ENCODE measurements at places on chromosomes 5 and 9. TPM values are rescaled to one million over a fixed set of nuclear protein-coding genes. Genes with fewer than 3 reads are reported as not detected.

DNA sequence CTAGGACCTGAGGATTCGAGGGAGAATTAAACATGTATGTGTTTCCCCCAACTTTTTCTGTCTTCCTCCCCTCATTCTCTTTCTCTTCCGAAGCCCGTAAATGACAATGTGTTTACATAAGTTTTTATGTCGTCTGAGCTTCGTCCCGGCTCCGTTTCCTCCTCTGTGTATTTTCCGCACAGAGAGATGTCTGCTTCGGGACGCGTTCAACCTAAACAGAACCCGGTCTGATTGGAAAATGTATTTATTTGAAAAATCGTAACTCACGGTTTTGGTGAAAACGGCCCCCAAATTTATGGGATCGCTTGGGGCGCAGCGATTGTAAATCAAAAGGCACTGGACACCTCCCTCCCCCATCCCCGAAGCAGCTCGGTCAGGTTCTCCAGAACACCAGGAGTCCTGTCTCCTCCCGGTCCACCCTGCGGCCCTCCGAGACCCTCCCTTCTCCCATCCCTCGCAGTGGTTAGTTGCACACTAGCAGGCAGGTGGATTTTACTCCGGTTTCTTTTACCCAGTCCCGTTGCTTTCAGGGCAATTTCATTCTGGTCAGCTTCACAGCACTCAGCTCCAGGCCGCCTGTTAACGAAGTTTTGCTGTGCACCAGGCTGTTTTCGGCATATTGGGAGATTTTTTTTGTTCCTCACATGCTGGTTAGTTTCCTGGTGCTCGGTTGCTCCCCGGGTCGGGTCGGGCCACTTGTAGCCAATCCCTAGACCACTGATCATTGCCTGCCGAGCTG lies 5.8 kb upstream of the HAND1 start:
- H3K27me3 ChIP-seq: peaks cover 89% of the 10 kb centered on the region
- no peaks in the 10 kb centered on the region for H3K36me3 ChIP-seq
- no peak for DNase-seq
- H3K27ac ChIP-seq: no peak overlapping the region
- H3K4me3 ChIP-seq: no peak overlapping the region

GRCh38 chr9:137479892-137480685 lies 21.0 kb upstream of the NSMF start:
- no peak for DNase-seq
- H3K4me3 ChIP-seq: no peak overlapping the region
- no peaks in the 10 kb centered on the region for H3K36me3 ChIP-seq
- H3K27ac ChIP-seq: no peak overlapping the region

GRCh38 chr9:86601697-86602096 lies 247.5 kb upstream of the TUT7 start:
- peaks cover 18% of the 10 kb centered on the region for H3K4me1 ChIP-seq
- no peak overlapping the region for H3K4me3 ChIP-seq
- H3K27ac ChIP-seq: peak overlapping the region; percentile 34
- DNase-seq: no peak
- H3K36me3 ChIP-seq: no peaks in the 10 kb centered on the region

- H3K4me1 ChIP-seq: peaks cover 35% of the 10 kb centered on the region
- no peak overlapping the region for H3K4me3 ChIP-seq
- no peaks in the 10 kb centered on the region for H3K36me3 ChIP-seq
- H3K27ac ChIP-seq: peak overlapping the region; percentile 90
- no peak for DNase-seq
Measured at GRCh38 chr9:128073253-128073886, 5.3 kb downstream of the SLC25A25 start.

GRCh38 chr5:96478983-96479382 lies 45.9 kb upstream of the PCSK1 start:
- no peak overlapping the region for H3K27ac ChIP-seq
- no peaks in the 10 kb centered on the region for H3K4me1 ChIP-seq
- H3K4me3 ChIP-seq: no peak overlapping the region
- DNase-seq: no peak

DNA sequence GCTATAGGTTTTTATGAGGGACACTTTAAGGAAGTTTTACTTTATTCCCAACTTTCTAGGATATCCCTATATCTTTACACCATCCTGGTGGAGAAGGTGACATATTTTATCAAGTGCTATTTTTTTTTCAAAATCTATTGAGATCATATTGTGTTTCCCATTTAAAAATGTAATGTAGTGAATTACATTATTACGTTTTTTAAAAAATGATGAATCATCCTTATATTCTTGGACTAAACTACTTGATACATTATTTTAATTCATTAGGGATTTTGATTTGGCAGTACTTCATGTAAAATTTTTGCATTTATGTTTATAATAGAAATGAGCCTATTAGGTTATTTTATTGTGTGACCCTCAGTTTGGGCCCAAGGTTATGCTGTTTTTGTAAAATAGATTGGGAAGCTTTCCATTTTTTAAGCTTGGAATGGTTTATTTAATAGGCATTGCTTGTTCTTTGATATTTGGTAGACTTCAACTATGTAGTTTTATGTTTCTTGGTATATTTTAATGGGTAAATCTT lies 4.1 kb downstream of the TMEM38B start:
- no peaks in the 10 kb centered on the region for H3K36me3 ChIP-seq
- peaks cover 13% of the 10 kb centered on the region for H3K27me3 ChIP-seq
- DNase-seq: no peak
- no peak overlapping the region for H3K27ac ChIP-seq
- peaks cover 13% of the 10 kb centered on the region for H3K4me1 ChIP-seq

GRCh38 chr5:150609843-150610584 lies 30.4 kb upstream of the SYNPO start:
- no peaks in the 10 kb centered on the region for H3K27me3 ChIP-seq
- DNase-seq: no peak
- no peaks in the 10 kb centered on the region for H3K36me3 ChIP-seq
- H3K4me1 ChIP-seq: peaks cover 34% of the 10 kb centered on the region
- no peak overlapping the region for H3K4me3 ChIP-seq

DNA sequence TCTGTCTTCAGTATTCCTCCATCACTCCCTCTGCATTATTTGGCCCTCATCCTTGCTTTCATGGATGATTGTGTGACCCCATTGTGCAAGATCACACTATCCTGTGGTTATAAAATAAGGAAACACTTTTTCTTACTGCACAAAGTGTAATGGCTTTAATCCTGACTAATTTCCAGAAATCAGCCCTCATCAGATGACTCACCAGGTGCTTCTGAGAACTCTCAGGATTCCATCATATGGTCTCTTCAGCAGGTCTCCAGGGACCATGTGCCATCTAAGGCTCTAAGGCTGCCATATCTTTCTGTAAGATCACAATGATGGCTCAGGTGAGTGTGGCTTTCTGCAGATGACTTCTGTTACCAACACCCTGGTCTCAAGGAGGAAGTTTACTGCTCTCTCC lies 27.3 kb upstream of the FER start:
- no peak for DNase-seq
- no peaks in the 10 kb centered on the region for H3K36me3 ChIP-seq
- no peaks in the 10 kb centered on the region for H3K27me3 ChIP-seq
- no peak overlapping the region for H3K27ac ChIP-seq

- H3K36me3 ChIP-seq: no peaks in the 10 kb centered on the region
- H3K27me3 ChIP-seq: no peaks in the 10 kb centered on the region
- H3K4me1 ChIP-seq: no peaks in the 10 kb centered on the region
- DNase-seq: no peak
Measured at GRCh38 chr9:19649336-19650041, 139.3 kb downstream of the SLC24A2 start.

GRCh38 chr9:132536124-132536523 lies 46.3 kb upstream of the BARHL1 start:
- no peak for DNase-seq
- H3K4me3 ChIP-seq: no peak overlapping the region
- no peaks in the 10 kb centered on the region for H3K4me1 ChIP-seq
- H3K27me3 ChIP-seq: no peaks in the 10 kb centered on the region
- no peak overlapping the region for H3K27ac ChIP-seq
- H3K36me3 ChIP-seq: no peaks in the 10 kb centered on the region

- no peak for DNase-seq
- H3K27me3 ChIP-seq: no peaks in the 10 kb centered on the region
- H3K36me3 ChIP-seq: no peaks in the 10 kb centered on the region
- no peak overlapping the region for H3K27ac ChIP-seq
- no peak overlapping the region for H3K4me3 ChIP-seq
Measured at GRCh38 chr5:107529618-107530017, 141.1 kb downstream of the EFNA5 start.

- H3K4me3 ChIP-seq: no peak overlapping the region
- H3K27me3 ChIP-seq: no peaks in the 10 kb centered on the region
- peaks cover 6% of the 10 kb centered on the region for H3K36me3 ChIP-seq
- no peak for DNase-seq
- no peak overlapping the region for H3K27ac ChIP-seq
Measured at GRCh38 chr9:134420974-134421432, 94.7 kb downstream of the RXRA start.

DNA sequence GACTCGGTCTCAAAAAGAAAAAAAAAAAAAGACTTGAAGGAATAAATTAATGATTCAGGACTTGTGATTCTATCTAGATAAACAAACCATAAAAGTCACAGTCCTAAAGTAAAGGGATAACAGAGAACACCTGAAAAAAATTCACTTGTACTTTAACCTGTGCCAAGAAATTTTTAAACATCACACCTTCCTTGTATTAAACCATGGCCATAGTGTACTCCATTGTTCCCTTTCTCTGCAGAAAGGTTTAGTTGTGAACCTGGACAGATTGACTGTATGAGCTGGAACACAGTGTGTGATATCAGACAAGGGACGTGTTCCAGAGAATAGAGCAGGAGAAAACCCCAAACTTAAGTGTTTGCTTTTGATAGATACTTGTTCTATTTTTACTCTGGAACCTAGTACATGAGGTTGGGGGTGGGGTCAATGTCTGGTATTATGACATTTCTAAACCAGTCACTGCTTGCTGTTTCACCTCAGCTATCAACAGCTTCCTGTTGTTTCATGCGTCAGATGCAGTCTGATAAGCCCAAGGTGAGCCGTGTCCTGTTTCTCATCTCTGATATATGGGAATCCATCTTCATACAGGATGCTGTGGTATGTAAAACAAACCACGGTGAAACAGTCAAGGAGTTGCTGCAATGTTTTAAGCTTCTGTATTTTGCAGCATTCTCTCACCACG lies 62.5 kb upstream of the ITGA1 start:
- no peaks in the 10 kb centered on the region for H3K36me3 ChIP-seq
- no peaks in the 10 kb centered on the region for H3K27me3 ChIP-seq
- no peak for DNase-seq

DNA sequence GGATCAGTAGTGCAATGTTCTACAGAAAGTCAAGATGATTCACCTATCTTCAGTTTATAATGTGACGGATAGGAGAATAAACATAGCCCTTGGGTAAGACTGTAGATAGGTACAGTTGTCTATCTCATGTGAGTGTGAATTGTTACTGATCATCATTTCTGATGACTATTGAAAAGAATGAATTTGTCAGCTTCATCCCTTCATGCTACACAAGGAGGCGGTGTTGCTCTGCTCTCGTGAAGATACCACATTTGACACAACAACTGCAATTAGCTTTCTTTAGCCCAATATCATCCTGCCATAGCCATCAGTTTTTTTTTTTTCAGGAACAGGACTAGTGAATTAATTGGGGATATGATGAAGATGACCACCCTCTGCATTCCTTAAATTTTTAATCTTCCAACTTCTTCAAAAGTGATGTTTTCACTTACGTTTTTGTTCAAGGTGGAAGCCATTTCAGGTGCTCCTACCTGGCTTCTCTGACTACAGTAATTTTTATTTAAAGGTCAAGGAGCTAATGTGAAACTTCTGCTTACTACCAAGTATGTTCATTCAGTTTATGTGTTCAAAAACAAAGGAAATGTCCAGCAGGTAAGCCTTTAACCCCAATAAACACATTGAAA lies 152.9 kb upstream of the MOCS2 start:
- no peaks in the 10 kb centered on the region for H3K36me3 ChIP-seq
- H3K4me1 ChIP-seq: no peaks in the 10 kb centered on the region
- H3K4me3 ChIP-seq: no peak overlapping the region
- DNase-seq: peak; percentile 16

DNA sequence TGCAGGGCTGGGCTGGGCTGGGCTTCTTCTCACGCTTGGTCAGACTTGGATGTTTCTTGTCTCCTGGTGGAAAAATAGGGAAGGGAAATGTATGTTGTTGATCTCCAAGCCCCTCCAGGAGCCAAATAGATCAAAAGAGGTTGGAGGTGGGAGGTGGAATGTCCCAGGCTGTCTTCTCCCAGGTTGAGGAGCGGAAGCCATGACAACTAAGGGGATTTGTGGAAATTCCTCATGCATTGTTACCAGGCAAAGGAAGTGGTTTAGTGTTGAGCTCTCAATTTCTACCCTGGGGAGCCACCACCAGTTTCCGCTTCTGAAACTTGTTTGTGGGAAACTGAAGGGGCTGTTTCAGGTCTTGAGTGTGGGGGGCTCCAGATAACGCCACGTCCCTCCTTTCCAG lies 79.0 kb downstream of the SPRY4 start:
- no peaks in the 10 kb centered on the region for H3K36me3 ChIP-seq
- no peak overlapping the region for H3K4me3 ChIP-seq
- no peak overlapping the region for H3K27ac ChIP-seq
- peak; percentile 32 for DNase-seq

GRCh38 chr5:1801967-1802295 lies 724 bp downstream of the NDUFS6 start:
- peaks cover 44% of the 10 kb centered on the region for H3K36me3 ChIP-seq
- peaks cover 38% of the 10 kb centered on the region for H3K4me1 ChIP-seq
- H3K27me3 ChIP-seq: no peaks in the 10 kb centered on the region
- DNase-seq: peak; percentile 48

SHOC1 gene
- total RNA-seq: not detected

SLC23A1 gene
- not detected for total RNA-seq

TMEM215 gene
- not detected for total RNA-seq

PCDHB3 gene
- 5.6 TPM for total RNA-seq

MELK gene
- total RNA-seq: 17.4 TPM

SOX30 gene
- 0.07 TPM for total RNA-seq
